Brain (organoid and tissue), 16 donors: ENCODE measurements at places on chromosomes 7 and 10. TPM values are rescaled to one million over a fixed set of nuclear protein-coding genes. Genes with fewer than 3 reads are reported as not detected.

TWIST1 gene
- 0.19 TPM for polyA plus RNA-seq

NKX1-2 gene
- 0.08 TPM for polyA plus RNA-seq

ATXN7L1 gene
- polyA plus RNA-seq: 4.4 TPM

LIPN gene
- not detected for polyA plus RNA-seq

RGS10 gene
- 7.6 TPM for polyA plus RNA-seq

MMRN2 gene
- 11.5 TPM for polyA plus RNA-seq

NCF1 gene
- 1.6 TPM for polyA plus RNA-seq

NEUROD6 gene
- polyA plus RNA-seq: 2.6 TPM

MEOX2 gene
- polyA plus RNA-seq: not detected

AKR1C8 gene
- polyA plus RNA-seq: not detected

AGMO gene
- polyA plus RNA-seq: 0.42 TPM

FAM170B gene
- polyA plus RNA-seq: not detected

SYT15 gene
- 0.51 TPM for polyA plus RNA-seq

PNLIPRP3 gene
- not detected for polyA plus RNA-seq

ZNF736 gene
- polyA plus RNA-seq: 4.9 TPM

GIMAP7 gene
- polyA plus RNA-seq: 2.2 TPM

CFAP69 gene
- not detected for polyA plus RNA-seq

TMEM229A gene
- 1.9 TPM for polyA plus RNA-seq

OR2F1 gene
- polyA plus RNA-seq: not detected

IDI2 gene
- not detected for polyA plus RNA-seq

AKR1C4 gene
- not detected for polyA plus RNA-seq

IGFBP3 gene
- 39.9 TPM for polyA plus RNA-seq

RHOBTB1 gene
- polyA plus RNA-seq: 3.4 TPM

THSD7A gene
- polyA plus RNA-seq: 1.3 TPM

SHH gene
- 0.15 TPM for polyA plus RNA-seq

PPP1R17 gene
- 0.46 TPM for polyA plus RNA-seq

ANKRD1 gene
- polyA plus RNA-seq: not detected

HBP1 gene
- 44.3 TPM for polyA plus RNA-seq

RNF133 gene
- polyA plus RNA-seq: not detected

MYOZ1 gene
- 3.6 TPM for polyA plus RNA-seq

POR gene
- polyA plus RNA-seq: 109 TPM

TUBB8 gene
- polyA plus RNA-seq: 0.29 TPM

UNCX gene
- not detected for polyA plus RNA-seq

PITRM1 gene
- 71.6 TPM for polyA plus RNA-seq

PLEKHS1 gene
- not detected for polyA plus RNA-seq

CFAP58 gene
- polyA plus RNA-seq: 0.37 TPM

UTF1 gene
- polyA plus RNA-seq: not detected

CLRN3 gene
- not detected for polyA plus RNA-seq

RBP3 gene
- not detected for polyA plus RNA-seq

CREB5 gene
- 11.6 TPM for polyA plus RNA-seq

EMX2 gene
- 11.4 TPM for polyA plus RNA-seq
